ENCODE measurements at places on chromosomes 5 and 9.

DNA sequence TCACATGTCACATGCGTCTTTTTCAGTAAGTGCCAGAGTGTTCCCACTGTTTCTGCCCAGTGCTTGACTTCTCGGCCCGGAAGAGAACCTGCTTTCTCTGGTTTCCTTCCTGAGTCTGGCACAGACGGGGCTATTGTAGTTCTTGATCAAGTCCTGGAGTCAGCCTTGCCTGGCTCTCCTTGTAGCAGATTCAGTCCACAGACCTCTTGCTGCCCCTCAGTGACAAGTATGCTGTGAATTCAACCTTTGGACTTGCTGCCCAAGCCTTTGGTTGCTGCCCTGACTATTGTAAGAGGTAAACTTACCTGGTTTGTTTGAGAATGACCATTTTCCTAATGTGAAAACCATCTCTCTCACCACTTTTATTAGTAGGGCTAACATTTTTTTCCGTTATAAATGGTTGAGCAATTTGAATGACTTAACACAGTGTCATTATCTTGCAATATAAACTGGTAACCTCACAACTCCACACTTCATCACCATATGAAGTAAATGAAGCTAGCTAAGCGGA is 24.7 kb downstream of the ZBTB34 start:
- DNase-seq: no peak

- no peak for DNase-seq
Observed at GRCh38 chr5:169467041-169467771, 116.4 kb upstream of the SPDL1 start.

GRCh38 chr5:176175101-176175852 is 62.9 kb upstream of the SIMC1 start:
- DNase-seq: no peak

- no peak for DNase-seq
Observed at GRCh38 chr5:17340819-17341218, 123.4 kb downstream of the BASP1 start.

- no peak for DNase-seq
Observed at GRCh38 chr5:17438027-17438426, 60.0 kb upstream of the TAF11L2 start.

GRCh38 chr5:74289238-74289637 is 351.3 kb downstream of the ENC1 start:
- DNase-seq: no peak

- DNase-seq: no peak
Observed at GRCh38 chr5:156497804-156498208, 170.8 kb downstream of the SGCD start.

- no peak for DNase-seq
Observed at GRCh38 chr9:98158071-98158831, 34.2 kb downstream of the CORO2A start.

- DNase-seq: no peak
Observed at GRCh38 chr9:108136656-108137055, 647.1 kb upstream of the KLF4 start.

DNA sequence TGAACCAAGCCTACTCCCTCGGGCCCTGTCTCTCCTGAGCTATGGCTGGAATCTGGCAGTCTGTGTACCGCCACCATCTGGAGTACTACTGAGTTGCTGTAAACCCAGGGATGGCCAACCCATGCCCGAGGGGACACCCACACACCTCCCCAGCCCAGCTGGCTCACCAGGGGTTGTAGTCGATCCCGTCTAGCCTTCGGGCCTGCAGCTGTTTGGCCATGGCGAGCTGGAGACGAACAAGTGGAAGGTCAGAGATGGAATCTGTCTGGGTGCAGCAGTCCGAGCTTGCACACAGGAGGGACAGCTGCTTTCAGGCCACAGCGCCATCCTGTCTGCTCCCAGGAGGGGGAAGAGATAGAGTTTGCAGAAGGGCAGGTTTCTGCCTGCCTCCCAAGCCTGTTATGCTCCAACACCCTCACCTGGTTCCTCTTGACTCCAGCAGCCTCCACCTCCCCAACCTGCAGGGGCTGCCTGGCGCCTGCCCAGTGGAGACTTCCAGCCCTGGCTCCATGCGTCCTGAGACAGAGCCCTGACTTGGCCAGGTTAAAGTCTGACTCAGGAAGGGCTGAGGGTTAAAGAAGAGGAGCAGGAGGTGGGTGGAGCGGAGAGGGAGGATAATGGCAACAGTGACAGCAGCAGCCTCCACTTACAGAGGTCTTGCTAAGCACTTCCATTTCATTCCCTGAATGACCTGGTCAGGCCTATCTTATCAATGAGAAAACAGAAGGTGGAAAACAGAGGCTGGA is 15.8 kb upstream of the SPOUT1 start:
- DNase-seq: no peak

GRCh38 chr9:7791394-7791793 is 8.2 kb downstream of the DMAC1 start:
- DNase-seq: no peak

GRCh38 chr5:177452688-177453638 is 6.3 kb downstream of the PRR7 start:
- DNase-seq: no peak

- no peak for DNase-seq
Observed at GRCh38 chr5:138932171-138932810, 57.2 kb upstream of the LRRTM2 start.

DNA sequence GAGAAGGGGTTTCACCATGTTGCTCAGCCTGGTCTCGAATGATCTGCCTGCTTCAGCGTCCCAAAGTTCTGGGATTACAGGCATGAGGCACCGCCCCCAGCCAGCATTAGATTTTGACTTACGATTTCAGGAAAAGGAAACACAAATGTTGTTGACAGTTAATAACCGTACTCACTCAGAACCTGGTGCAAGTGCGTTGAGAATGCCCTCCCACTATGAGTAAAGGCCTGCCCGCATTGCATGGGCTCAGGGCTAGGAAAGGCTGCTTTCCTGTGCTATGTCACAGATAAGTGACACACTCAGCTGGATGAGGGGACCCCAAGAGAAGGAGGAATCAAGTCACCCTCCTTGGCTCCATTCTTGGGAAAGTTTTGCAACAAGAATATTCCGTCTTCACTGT is 42.4 kb downstream of the NDST1 start:
- DNase-seq: no peak

DNA sequence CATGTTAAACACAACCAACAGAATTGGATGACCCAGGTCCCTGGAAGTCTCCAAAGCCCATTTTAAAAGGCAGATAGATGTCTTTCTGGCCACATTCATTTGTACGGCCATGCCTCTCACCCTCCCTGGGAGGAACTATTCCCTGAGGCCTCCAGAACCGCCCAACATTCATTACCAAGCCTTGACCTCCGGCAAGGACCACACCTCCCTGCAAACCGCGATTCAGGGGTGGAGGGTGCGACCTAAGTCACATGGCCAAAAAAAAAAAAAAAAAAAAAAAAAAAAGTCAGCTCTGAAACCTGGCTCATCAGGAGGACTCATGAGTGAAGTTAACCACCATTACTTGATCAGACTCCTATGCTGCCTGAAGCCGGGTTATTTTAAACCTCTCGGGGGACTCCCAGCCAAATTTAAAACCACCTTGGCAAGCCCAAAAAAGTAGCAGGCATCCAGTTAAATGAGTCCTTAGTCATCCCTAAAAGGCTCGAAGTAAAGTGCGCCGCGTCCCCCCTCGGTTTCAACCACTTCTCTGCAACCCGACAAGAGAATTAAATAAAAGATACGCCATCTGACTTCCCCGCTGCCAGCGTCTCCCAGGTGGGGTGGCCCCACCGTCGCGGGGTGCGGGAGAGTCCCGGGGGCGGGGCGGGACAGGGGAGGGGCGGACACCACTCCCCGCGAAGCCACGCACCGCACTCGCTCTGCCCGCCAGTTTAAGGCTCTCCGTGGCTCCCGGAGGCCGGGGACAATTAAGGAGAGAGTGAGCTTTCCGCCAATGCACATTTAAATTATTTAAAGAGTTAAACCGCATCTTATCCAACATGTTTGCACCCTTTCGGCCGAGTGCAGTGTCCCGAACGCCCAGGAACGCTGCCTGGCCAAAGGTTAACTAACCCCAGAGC is 2.3 kb downstream of the KLF9 start:
- DNase-seq: peak; percentile 42

DNA sequence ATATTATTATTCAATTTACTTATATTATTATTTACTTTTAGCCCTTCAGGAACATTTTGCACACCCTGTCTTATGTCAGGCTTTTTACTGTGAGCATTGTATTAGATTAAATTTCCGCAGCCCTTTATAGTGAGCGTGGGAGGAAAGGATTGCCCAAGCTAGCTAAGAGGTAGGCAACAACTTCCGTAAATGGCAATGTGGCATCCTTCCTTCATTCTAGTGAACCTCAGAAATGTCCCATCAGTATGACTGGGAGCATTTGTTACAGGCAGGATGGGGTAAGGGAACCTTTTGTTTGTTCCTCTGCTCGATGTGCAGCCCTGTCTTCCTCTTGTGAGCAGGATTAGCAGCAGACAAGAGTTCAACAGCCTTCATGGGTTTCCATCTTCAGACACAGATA is 6.2 kb upstream of the CD180 start:
- no peak for DNase-seq

GRCh38 chr5:505951-506525 is 18.2 kb downstream of the SLC9A3 start:
- no peak for DNase-seq

DNA sequence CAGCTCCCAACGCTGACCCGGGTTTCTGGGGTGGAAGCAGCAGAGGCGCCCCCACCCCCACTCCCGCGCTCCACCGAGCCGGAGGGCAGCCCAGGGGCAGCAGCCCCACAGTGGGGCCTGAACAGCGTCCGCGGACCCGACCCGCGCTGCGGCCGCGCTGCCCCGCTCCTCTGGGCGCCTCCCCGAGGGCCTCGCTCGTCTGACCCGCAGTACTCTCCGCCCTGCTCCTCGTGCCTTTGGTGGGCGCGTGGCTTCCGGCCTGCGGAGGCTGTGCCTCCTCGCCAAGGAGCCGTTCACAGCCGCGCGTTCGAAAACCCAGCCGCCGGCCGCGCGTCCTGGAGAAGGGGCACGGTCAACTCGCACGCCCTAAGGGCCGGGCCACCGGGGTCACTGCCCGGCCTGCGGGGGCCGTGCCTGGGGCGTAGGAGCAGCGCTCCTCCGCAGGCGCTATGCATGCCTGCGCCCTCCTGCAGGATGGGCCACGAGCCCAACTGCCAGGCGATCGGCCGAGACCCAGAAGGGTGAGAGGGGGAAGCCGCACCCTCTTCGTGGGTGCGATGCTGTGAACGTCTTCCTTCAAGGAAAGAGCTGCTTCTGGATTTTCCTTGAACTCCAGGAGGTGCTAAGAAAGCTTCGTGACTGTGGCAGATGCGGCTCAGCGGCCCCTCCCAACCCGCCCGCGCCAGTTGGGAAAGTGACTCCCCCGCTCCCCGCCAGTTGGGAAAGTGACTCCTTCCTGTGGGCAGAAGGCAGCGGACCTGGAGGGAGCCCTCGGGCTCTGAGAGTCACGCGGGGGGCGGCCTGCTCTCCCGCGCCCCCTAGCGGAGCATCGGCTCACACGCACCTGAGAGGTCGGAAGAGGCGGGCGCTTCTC is 82.7 kb downstream of the HSD17B3 start:
- DNase-seq: no peak

- no peak for DNase-seq
Observed at GRCh38 chr5:82560561-82560960, 282.4 kb upstream of the RPS23 start.

DNA sequence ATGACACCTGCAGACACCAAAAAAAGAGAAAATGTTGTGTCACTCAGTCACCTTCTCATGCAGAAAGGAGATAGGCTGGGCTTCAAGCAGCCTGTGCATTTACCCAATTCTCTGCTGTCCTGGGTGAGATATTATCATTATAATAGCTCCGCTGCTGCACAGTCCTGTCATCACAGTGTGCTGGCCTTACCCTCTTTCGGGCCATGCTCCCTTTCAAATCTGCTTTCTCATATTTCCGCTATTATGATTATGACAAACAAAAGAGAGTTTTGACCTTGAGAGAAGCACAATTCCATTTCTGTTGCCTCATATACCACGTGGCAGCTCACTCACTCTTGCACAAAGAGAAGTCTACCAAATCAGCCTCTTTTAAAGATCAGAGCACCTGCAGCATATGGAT is 1350.1 kb upstream of the ACO1 start:
- DNase-seq: no peak

GRCh38 chr5:43313854-43314457 is 744 bp upstream of the HMGCS1 start:
- DNase-seq: no peak

DNA sequence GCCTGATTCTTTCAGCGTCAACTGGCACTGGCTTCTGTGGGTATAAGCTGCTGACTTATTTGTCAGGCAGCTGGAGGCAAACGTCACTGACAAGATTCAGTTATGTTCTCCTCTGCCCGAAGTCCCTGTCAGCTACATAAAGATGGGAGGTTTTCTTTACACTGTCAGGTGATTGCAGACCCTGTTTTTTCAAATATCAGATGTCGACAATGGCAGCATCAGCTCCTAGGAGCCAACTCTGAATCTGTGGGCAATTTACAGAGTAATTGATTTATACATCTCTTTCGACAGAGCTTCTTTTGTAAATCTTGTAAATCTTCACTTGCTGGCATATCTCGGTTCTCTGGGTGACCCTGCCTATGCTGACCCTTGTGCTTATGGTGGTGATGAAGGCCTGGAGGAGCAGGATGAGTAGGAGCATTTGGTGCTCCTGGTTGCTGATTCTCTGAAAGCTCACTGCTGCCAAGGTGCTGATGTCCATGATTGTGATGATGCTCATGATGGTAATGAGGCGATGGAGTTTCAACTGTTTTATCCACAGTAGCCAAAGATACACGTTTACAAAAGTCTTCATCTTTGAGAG is 10.9 kb downstream of the SELENOP start:
- no peak for DNase-seq

- DNase-seq: no peak
Observed at GRCh38 chr5:115284021-115284420, 12.4 kb downstream of the CCDC112 start.

GRCh38 chr9:96253059-96253696 is 48.8 kb downstream of the HSD17B3 start:
- no peak for DNase-seq

- DNase-seq: no peak
Observed at GRCh38 chr9:26746357-26747072, 146.1 kb downstream of the CAAP1 start.

DNA sequence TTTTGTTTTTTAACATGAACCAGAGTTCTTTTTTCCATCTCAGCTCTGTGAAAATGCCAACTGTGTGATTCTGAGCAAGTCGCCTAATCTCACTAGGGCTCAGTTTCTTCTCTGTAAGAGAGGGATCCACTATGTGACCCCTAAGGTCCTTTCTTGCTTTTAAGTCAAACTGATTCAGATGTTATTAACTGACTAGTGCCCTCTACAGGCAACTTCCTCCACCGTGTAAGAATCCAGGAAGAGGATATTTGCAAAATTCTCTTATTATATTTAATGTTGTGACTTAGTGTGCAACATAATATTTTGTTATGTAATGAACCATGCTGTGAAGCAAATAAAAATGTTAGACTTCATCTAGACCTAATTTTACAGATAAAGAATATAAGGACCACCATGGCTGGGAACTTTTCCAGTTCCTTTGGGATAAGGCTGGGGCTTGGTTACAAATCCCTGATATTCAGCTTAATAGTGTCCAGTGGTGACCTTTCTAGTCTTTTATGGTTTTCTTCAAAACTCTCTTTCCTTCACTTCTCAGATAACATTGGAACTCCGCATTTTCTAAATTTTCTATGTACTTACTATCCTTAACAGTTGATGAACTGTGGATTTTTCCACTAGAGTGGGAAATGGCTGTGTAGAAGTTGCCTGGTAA is 244.7 kb downstream of the PIK3R1 start:
- DNase-seq: peak; percentile 11
